Upper lobe of left lung (tissue), 6 donors: ENCODE measurements at places on chromosomes 6 and 20. TPM values are rescaled to one million over a fixed set of nuclear protein-coding genes. Genes with fewer than 3 reads are reported as not detected.

GRIK2 gene
- 1.2 TPM for total RNA-seq

BHLHE23 gene
- not detected for total RNA-seq

EYA2 gene
- 3.1 TPM for total RNA-seq

MUC21 gene
- 4.4 TPM for total RNA-seq

XKR7 gene
- not detected for total RNA-seq

PTCRA gene
- total RNA-seq: not detected

RHAG gene
- 0.46 TPM for total RNA-seq

BPIFB2 gene
- total RNA-seq: 3.1 TPM

CST4 gene
- total RNA-seq: not detected

HLA-A gene
- total RNA-seq: 1,319 TPM

PGBD1 gene
- 8.3 TPM for total RNA-seq

INSM1 gene
- not detected for total RNA-seq

CFAP61 gene
- 6.4 TPM for total RNA-seq

HLA-DQA1 gene
- total RNA-seq: not detected

RSPO4 gene
- 2.6 TPM for total RNA-seq

FARS2 gene
- total RNA-seq: 22.4 TPM

PTPRT gene
- 0.20 TPM for total RNA-seq
